ENCODE measurements at places on chromosomes 5 and 9.

GRCh38 chr5:59071755-59072549 lies 489.1 kb downstream of the RAB3C start:
- DNase-seq = no peak

- DNase-seq = no peak
Observed at GRCh38 chr9:16039218-16039987, 486.6 kb downstream of the CCDC171 start.

- DNase-seq = no peak
Observed at GRCh38 chr5:178210073-178210535, 5.8 kb downstream of the HNRNPAB start.

DNA sequence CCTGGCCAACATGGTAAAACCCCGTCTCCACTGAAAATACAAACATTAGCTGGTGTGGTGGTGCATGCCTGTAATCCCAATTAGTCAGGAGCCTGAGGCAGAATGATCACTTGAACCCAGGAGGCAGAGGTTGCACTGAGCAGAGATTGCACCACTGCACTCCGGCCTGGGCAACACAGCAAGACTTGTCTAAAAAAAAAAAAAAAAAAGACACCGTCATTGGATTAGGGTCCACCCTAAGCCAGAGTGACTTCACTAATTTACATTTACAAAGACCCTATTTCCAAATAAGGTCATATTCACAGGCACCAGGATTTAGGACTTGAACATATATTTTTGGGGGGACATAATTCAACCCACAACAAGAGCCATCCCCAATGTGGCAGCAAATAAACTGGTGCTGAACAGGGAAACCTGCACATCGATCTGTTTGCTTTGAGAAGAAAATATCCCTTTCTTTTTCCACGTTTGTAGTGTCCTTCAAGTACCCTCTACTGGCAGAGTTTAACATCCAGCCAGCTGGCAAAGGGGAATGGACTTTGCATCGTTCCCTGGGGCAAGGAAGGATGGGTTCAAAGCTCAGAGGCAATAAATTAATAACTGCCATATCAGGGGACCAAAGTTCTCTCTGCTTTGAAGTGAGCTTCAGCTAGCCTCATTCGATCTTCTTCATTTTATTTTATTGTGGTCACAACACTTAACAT lies 3.7 kb upstream of the DNAJC25 start:
- no peak for DNase-seq

DNA sequence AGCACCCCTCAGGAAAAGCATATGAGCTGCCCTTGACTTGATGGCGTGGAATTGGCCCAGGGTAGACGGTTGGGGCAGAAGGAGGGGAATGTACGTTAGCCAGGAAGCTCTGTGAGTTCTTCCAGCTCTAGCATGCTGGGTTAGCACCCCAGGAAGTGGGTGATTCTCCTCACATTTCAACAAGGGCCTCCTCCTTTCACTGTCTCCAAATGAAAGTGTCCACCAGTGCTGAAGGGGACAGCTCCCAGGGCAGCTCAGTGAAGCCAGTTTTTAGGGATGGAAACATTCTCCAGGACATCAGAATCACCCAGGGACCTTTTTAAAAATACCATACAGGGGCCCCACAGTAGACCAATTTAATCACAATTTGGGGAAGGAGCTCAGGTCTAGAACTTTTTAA lies 17.2 kb upstream of the AFAP1L1 start:
- no peak for DNase-seq

GRCh38 chr5:159913048-159913447 lies 3.2 kb upstream of the ADRA1B start:
- peak; percentile 88 for DNase-seq

GRCh38 chr5:82297711-82298110 lies 19.6 kb upstream of the RPS23 start:
- no peak for DNase-seq

DNA sequence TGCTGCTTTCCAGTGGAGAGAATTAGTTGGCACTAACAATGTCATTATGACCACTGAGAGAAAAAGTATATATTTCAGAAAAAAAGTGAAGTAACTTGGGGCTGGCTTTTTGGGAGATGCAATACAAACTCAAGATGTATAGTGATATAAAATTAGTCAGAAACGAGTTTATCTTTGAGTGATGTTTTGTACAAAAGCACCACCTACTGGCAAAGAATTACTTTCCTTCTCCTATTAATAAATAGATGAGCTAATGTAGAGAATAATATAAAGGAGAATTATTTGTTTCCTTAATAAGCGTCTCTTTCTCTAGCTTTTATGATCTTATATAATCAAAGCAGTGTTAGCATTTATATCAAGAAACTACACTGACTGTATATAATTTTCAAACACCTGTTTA lies 158.8 kb downstream of the MEF2C start:
- DNase-seq = peak; percentile 38

DNA sequence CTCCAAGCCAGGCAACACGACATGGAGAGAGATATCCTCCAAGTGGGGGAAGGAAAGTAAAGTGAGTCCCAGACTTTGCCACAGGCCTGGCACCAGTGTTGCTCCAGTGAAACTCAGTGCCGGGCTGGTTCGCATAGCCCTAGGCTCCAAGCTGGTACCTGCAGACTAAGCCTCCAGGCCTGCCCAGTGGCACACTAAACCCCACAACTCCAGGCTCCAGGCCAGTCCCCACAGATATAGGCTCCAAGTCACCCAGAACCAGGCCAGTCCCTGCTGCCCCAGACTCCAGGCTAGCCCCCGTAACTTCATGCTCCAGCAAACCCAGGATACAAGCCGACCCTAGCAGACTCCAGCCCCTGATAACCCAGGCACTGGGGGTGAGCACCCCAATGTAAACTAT lies 23.0 kb upstream of the AP3B1 start:
- no peak for DNase-seq

- peak; percentile 88 for DNase-seq
Observed at GRCh38 chr9:113879911-113880310, 3.8 kb downstream of the ZNF618 start.

- no peak for DNase-seq
Observed at GRCh38 chr9:101354143-101354764, 30.6 kb downstream of the BAAT start.

DNA sequence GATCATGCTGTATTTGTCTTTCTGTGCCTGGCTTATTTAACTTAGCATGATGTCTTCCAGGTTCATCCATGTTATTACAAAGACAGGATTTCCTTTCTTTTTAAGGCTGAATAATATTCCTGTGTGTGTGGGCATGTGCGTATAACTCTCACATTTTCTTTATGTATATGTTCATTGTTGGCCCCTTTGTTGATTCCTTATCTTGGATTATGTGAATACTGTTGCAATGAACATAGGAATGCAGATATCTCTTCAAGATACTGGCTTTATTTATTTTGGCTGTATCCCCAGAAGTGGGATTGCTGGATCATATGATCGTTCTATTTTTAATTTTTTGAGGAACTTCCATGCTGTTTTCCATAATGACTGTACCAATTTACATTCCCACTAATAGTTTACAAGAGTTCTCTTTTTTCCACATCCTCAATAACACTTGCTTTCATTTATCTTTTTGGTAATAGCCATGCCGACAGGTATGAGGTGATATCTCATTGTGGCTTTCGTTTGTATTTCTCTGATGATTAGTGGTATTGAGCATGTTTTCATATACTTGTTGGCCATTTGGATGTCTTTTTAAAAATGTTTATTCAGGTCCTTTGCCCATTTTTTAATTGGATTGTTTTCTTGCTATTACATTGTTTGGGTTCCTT lies 38.0 kb downstream of the CREBRF start:
- peak; percentile 85 for DNase-seq

DNA sequence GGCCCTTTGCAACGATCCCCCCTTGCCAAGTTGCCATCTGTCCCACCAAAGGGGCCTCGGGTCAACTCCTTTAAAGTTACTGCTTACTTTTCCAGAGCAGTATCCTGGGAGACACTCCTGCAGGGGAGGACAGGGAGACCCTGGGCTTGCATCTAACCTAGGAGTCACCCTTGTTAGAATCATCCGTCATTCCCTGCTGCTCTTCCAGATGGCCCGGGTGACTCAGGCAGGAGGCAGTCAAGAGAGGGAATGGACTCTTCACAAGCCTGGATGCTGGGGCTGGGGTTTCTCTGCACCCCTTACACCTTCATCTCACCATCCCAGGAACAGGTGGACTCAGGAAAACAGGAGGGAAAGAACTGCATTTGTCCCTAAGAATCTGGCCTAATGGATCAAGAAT lies 175.6 kb downstream of the GABBR2 start:
- no peak for DNase-seq

- peak; percentile 87 for DNase-seq
Observed at GRCh38 chr9:110443146-110443865, 105.6 kb upstream of the TXNDC8 start.

- DNase-seq = no peak
Observed at GRCh38 chr5:13581914-13582313, 362.6 kb downstream of the DNAH5 start.

- DNase-seq = peak; percentile 40
Observed at GRCh38 chr5:66892716-66893115, 296.5 kb downstream of the MAST4 start.

DNA sequence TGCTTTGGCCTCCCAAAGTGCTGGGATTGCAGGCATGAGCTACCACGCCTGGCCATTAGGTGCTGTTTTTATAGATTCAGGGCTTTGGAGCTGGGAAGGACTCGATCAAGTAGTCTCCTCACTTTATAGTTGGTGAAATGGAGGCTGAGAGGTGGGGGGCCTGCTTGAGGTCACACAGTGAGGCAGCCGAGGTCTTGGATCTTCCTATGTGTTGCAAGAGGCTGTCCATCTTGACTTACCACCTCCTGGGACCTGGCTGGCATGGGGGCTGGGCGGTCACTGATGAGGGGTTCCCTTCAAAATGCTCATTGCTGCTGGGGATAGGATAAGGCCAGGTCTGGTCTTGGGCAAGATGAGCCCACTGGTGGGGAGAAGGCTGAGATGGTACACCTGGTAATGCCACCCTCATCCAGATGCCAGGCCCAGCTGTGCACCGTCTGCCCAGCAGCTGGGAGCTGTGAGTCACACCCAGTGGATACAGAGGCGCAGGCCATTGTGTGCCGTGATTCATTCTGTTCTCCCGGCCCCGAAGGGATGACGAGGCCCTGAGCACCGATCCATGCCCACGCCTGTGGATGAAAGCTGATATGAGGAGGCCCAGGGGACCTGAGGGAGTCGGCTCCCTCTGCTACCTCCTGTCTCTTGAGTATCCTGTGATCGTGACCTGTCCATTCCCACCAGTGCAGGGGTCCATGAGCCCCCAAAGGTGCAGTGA lies 10.5 kb upstream of the NDST1 start:
- DNase-seq = peak; percentile 96

- peak; percentile 29 for DNase-seq
Observed at GRCh38 chr9:132182314-132183091, 20.6 kb downstream of the NTNG2 start.

DNA sequence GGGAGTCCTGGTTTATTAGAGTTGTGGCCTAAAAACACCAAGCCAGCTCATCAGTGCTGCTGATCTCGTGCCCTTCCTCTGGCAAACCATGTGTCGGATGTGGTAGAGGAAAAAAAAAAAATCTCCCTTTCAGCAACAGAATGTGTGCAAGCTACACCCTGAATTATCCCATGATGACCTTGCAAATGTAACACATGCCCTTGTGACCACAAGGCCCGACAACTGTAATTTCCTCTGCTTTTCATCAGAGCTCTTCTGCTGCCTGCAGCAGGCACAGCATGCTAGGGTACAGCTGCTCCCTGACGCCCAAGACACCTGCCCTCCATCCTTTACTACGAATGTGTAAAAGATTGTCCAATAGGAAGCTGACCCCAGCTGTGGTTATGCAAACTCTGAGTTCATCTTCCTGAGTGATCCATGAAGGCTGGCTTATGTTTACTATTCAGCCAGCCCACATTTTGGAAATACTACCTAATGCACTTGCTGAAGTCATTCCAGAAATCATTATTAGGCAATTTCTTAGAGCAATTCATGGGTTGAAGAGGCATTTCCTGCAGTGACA lies 14.6 kb upstream of the BNC2 start:
- DNase-seq = peak; percentile 84

DNA sequence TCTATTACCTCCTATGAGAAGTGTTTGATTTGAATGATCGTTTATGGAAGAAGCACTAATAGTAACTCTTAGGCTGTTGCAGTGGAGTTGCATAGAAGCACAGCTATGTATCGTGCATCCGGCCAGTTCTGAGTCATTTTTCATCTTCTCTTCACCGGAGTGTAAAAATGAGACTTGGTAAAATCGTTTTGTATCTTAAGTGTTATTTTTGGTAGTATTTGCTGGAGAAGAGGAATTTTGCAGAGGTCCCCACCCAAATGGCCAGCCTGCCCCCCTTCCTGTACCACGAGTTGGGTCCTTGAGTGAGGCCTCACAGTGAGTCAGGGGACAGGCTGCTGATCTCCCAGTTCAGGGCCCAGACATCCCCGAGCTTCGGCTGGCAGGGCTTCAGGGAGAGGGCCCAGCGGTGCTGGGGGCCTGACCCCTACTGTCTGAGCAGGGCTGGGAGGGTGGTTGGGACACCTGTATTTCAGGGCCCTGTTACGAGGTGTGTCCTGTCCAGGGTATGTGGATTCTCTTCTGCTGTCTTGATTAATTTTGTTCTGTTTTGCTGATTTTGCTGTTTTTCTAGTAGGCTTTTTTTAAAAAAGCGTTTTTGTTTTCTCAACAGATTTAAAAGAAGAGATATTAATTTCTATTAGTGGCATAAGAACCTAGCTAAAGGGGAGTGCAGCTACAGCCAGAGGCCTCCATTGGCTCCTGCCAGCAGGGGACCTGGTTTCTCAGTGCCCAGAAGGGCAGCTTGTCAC lies 210.8 kb downstream of the TRIO start:
- DNase-seq = no peak

DNA sequence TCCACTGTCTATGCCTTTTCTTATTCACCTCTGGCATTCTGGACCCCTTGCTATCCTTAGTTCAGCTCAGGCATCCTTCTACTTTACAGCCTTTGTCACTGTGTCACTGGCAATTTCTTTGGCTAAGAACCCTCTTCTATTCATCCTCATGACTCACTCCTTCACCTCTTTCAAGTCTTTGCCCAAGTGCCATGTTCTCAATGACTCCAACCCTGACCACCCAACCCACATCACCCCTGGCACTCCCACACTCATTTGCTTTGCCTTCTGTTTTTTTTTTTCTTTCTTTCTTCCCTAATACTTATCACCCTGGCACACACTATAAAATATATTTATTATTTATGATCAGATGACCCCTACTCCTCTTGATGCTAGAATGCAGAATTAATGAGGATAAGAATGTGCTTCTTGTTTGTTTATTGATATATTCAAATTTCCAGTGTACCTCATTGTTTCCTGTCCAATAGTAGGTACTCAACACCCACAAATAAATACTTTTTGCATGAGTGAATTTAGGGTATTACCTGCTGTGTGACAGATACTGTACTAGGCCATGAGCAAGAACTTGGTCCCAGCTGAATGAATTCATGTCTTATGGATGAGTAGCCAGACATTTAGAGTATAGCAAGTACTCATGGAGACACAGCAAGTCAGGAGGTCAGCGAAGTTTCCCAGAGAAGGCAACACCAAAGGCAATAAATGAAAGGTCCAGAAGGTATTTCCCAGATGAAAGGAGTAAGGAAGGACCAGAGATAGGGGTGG lies 236.1 kb downstream of the PAPPA start:
- DNase-seq = no peak

DNA sequence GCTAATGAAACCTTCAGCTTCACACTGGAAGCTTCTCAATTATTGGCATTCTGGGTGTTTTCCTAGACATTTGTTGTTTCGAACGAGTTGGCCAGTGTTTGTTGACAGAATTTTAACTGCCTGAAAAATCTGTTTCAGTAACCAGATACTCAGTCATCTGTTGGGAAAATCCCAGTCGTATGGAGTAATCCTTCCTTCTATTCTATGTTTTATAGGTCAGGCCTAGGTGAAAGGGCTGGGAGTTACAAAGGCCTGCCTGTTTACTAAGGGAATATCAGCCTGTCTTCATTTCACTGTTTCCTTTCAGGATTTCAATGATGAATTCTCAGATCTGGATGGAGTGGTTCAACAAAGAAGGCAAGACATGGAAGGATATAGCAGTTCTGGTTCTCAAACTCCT lies 59.9 kb downstream of the GRAMD2B start:
- peak; percentile 8 for DNase-seq
